ENCODE measurements at places on chromosomes 7 and 10.

GRCh38 chr7:66313886-66314568 is 108.9 kb downstream of the TPST1 start:
- DNase-seq = no peak

GRCh38 chr10:124040451-124041188 is 52.8 kb downstream of the CHST15 start:
- no peak for DNase-seq

- no peak for DNase-seq
Observed at GRCh38 chr10:21212348-21212747, 313.1 kb downstream of the SKIDA1 start.

GRCh38 chr10:88450201-88450600 is 132.9 kb downstream of the RNLS start:
- DNase-seq = no peak

DNA sequence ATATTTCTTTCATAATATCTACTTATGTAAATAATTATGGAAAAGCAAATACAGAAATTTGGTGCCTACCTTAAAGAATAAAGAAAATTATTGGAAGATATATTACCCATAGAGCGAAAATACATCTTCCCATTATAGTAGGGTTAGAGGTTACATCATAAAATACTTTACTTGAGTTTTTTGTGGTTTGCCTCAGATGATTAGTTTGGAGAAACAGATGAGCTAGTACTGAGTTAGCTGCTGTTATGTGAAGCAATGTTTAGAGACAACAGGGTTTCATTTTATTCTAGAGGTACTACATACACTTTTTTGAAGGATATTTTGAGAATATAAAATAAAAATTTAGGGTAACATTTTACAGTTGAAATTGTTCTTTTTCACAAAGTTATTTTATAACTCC is 2.9 kb upstream of the MLLT10 start:
- DNase-seq = no peak

All from activated T-cell treated with anti-CD3 and anti-CD28 coated beads for 48 hours (primary cell).